ENCODE measurements at places on chromosomes 1 and 21.

GRCh38 chr1:109819906-109820305, 56.2 kb upstream of the EPS8L3 start:
- DNase-seq, result no peak

- no peak for DNase-seq
Measured at GRCh38 chr21:44687671-44688070, 5.7 kb upstream of the KRTAP12-1 start.

DNA sequence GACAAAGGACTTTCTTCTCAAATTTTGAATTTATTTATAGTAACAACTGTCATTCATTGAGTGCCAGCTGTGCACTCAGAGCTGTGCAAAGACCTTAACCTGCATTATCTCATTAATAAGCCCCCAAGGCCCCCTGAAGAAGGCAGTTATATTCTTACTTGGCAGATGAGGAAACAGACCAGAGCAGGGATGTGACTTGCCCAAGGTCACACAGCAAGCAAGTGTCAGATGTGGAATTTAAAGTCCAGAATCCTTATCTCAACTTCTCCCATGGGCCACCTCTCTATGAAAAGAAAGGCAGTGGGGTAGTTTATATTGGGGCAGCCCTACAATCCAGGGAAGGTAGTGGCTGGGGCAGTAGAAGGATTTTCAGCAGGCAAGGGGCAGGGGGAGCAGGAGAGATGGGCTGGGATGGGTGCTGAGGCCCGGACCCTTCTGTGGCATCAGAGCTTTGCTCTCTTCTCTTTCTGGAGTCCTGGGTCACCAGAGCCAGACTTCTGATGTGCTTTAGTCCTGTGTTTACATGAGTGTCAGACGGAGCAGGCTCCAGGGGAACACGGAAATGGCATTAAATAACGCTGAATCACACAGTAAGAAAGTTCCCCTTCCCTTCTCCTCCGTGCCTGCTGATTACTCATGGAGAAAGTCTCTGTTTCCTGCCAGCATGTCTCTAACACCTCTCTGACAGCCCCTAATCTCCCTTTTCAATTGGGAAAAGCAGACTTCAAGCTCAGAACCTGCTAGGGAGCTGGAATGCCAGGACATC, 39.5 kb downstream of the EPHB2 start:
- no peak for DNase-seq

DNA sequence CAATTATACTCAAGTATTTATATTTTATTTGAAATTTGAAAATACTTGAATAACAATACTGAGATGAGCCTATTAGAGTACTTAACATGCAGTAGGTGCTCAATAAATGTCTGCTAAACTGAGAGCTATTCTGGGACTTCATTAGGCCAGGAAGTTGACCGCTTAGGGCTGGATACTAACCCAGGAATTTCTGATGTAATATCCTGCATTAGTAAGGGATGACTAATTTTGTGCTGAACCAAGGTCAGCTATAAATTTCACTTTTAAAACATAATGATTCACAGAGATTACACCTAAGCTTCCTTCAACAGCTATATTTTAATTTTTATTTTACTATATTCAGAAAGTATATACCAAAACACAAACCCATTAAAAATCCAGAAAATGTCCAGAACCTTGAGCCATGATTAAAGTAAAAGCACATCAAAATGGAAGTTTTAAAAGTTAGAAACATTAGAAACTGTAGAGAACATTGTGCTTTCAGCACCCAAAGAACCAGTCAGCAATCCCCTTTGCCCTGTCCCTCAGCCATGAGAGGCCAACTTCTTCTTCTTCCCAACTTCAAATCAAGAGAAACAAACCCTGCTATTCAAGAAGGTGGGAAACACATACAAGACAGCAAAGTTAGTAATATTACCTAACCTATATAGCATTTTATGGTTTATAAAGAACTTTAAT, 35.4 kb downstream of the WNT2B start:
- no peak for DNase-seq

DNA sequence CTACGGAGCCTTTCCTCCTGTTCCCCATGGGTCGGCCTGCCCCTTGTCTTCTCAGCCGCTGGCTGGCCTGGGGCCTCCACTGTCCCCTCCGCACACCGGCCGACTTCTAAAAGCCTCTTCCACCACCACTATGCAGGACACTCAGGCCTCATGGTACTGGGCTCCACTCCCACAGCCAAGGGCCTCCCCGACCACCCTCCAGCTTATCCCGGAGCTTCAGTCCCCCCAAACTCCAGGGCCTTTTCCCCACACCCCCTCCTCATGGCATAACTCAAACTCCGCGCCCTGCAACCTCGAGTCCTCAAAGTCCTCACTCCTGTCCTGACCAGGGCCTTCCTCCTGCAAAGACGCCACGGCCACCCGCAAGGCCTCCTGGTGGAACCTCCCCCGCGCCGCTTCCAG, 2.0 kb downstream of the LRRC41 start:
- DNase-seq, result no peak

- no peak for DNase-seq
Measured at GRCh38 chr1:209601809-209602657, 18.5 kb downstream of the CAMK1G start.

DNA sequence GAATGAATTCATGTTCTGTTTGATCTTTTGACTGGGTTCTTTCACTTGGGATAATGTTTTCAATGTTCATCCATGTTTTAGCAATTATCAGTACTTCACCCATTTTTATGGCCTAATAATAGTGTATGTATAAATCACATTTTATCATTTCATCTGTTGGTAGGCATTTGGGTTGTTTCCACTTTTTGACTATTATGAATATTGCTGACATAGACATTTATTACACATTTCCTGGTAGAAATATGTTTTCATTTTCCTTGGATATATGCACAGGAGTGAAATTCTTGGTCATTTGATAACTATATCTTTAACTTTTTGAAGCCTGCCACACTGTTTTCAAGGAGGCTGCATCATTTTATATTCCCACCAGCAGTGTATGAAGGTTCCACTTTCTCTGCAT, 79.8 kb downstream of the AXDND1 start:
- DNase-seq, result no peak

Data from skin of body (tissue), 3 donors.